Head of caudate nucleus (tissue), 42 donors: ENCODE measurements at places on chromosomes 2 and 18.

DNA sequence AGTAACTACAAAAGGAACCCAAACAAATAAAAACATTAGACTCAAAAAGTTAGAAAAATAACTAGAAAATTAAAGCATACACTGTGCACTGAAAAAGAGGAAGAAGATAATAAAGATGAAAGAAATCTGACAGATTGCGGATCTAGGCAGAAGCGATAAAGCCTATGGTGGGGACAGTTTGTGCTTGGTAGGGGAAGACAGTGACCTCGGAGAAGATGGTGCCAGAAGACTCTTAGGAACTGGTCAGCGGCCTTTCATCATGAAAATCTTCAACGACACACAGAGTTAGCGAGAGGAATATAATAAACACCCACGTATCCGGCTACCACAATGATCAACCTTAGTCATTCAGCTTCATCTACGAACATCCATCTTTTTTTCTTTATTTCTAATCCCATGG is 180.5 kb downstream of the HDAC4 start:
- no peak for DNase-seq

GRCh38 chr2:163185160-163185559 is 346.6 kb upstream of the KCNH7 start:
- no peak for DNase-seq

DNA sequence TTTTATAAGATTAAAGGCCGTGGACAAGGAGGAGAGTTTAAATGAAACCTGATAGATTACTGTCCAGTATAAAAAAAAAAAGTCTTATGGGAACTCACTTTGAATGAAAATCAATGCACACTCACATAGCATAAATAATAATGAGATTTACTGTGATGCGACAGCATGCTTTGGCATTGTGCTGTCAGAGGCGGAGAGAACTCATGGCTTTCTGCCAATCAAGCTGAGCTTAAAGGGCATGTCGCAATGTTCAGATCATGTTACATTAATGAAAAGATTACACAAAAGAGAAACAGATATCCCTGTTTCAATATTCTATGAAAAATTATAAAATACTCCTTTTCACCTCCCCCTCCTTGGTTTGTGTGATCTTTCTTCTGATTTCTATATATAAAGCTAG is 310.8 kb downstream of the ERBB4 start:
- DNase-seq: no peak

- DNase-seq: no peak
Measured at GRCh38 chr18:3983351-3983969, 471.6 kb downstream of the DLGAP1 start.

DNA sequence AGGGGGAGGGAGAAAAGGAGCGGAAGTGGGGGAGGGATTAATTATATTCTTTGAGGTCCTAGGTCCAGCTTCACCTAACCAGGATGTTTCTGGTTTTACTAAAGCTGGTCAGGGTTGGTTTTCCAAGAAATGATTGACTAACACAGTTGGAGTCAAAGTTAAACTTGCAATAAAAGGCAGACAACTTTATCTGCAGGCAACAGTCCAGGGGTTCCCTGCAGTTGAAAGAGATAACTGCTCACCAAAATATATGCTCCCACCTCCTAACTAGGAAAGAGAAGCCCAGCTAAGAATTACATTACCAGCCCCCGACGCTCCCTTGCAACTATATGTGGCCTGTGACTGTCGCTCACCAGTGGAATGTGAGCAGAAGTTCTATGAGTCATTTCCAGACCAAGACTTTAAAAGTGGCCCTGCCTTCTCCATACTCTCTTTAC is 140.0 kb upstream of the PKDCC start:
- DNase-seq: no peak
